ENCODE measurements at places on chromosomes 12 and 14.
A peak's percentile ranks its signal among the peaks of the same experiment; 100 is the strongest.

DNA sequence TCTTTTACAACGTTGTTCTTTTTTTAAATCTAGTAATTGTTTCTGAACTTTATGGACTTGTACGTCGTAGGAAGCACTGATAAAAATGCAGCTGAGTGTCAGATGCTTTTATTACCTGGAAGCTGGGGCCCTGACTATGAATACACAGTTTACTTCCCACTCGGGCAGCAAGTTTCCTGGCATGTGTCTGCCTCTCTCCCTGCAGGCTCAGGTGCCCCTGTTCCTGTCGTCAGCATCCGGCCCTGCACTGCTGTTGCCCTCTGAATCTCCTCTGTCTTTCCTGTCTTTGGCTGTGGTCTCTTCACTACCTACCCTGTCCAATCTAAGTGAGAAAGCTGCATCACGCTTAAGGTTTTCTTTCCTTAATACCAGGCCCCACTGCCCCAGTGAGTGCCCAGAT lies 75.8 kb downstream of the PELI2 start:
- no peak for DNase-seq

DNA sequence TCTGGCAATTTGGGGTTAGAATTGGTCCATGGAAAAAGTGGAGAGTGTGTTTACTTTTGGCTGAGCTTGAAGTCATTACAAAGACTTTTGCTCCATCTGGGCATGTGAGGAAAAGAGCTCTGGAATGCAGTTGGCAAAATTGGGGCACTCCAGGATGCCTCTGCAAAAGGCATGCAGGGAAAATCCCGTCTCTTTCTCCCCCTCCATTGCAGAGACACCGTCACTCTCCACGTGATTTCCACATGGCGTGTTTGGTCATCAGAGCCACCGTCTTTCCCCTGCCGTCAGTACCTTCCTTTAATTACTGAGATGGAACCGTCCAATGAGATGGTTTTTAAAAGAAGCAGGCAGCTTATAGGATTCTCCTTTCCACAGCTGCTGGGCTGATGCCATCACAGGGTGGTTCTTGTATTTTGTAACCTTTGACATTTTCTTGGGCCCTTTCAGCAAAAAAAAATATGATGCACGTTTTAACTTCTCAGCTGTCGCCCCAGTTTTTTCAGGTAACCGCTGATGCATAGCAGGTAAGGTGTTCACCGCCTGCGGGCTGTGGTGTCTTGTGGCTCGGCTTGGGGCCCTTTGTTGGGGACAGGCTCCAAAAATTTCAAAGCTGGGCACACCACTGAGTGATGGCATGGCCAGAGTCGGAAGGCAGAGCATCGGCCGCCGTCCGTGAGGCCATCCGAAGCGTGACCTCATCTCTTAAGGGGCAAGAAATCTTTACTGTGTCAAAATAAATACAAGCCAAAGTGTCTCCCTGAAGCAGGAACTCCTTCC lies 68.4 kb downstream of the CACNA1C start:
- DNase-seq = peak; percentile 66

- DNase-seq = no peak
These were observed 822 bp upstream of the POU6F1 start for GRCh38 chr12:51218607-51219161.

DNA sequence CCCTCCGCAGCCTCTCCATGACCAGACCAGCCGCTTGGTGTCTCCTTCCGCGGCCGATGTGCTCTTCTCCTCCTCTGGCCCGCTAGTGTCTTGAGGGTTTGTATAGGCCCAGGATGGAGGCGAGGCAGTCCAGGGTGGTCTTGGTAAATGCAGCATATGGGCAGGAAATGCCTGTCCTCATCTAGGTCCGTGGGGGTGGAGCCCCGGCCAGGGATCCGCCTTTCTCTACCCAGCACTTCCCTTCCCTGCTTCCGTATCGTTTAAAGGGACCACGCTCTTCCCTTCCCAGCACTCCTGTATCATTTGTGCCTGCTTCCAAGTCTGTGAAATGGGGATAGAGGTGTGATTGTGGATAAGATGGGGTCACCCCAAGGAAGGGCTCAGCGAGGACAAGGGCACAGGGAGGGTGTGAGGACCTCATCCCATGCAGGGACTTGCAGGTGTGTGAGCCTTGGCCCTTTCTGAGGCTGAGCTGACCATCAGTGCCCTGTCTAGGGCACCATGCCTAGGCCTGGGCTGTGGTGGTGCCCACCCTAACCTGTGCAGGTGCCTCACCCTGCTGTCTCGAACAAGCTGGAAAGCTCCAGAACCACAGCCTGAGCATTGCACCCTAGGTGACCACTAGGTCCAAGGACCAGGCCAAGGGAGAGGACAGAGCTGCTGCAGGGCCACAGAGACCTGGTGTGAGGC lies 326.8 kb upstream of the RTL1 start:
- peak; percentile 58 for DNase-seq

DNA sequence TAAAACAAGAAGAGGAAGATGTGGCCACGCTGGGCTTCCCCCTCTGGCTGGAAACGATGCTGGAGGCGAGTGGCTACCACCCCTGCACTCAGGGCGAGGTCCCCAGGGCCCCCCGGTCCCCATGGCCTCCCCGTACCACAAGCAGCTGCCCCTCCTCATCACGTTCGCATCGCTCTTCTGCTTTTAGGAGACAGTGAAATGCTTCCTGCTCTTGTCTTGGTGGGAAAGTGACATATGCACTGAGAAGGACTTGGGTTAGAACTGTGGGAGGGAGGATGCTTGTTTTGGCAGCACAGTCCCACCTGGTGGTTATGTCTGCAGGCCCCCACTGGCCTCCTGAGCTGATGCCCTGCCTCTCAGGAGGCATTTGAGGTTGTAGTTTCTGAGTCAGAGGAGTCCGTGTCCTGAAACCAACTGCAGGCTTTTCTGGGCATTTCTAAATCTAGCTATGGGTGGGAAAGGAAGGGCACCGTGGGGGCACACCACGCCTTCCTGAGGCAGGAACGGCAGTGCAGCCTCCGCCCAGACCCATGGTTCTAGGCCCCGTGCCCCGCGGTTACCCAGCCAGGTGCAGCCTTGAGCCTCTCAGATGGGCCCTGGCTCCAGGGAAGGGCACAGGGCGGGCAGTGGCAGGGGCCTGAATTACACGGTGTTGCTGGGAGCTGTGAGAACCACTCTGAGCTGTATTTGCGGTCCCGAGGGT lies 139.3 kb downstream of the ADGRD1 start:
- DNase-seq = peak; percentile 61

GRCh38 chr12:118063576-118064391 lies 2.8 kb upstream of the WSB2 start:
- DNase-seq = no peak

- peak; percentile 75 for DNase-seq
These were observed 13.4 kb upstream of the ALDH2 start for GRCh38 chr12:111753144-111753881.

GRCh38 chr12:116015525-116015924 lies 262.0 kb downstream of the MED13L start:
- DNase-seq = no peak

DNA sequence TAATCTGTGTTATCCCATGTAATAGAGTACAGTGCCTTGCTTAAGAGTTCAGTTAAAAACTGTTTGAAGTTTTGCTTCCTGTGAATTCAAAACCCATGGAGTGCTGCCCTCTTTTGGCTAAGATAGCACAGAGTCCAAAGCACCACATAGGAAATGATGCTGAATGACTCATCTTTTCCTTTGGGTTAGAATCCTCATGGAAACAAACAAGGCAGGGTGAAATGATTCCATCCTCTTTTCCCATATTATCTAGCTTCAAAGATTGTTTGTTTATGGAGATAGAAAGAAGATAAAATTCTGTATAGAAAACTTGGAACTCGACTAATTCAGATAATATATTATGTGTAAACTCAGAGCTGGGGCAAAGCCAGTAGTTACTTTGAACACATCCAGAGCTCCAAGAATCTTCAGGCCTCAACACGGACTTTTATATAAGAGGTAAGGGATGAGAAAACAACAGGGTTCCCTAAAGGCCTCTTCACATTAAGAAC lies 87.4 kb downstream of the OTOGL start:
- DNase-seq = peak; percentile 70

- DNase-seq = no peak
These were observed 36.3 kb upstream of the BBS10 start for GRCh38 chr12:76384560-76384959.

DNA sequence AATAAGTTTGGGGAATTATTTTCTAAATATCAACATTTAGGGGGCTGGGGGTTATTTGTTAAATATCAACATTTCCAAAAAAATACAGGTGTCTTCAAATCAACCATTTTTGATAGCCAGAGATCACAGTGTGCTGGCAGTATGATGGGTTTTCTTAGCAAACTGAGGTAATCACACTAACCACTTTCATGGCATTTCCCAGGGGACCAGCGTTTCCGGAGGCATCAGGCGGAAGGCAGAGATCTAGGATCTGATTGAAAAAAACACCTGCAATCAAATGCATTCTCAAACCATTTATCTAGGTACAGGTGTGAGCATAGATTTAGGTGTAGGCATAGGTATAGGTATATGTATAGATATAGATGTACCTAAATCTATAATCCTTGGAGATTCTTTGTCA lies 34.6 kb downstream of the GLRX5 start:
- DNase-seq = no peak

- no peak for DNase-seq
These were observed 22.0 kb upstream of the TMED10 start for GRCh38 chr14:75198291-75198933.

DNA sequence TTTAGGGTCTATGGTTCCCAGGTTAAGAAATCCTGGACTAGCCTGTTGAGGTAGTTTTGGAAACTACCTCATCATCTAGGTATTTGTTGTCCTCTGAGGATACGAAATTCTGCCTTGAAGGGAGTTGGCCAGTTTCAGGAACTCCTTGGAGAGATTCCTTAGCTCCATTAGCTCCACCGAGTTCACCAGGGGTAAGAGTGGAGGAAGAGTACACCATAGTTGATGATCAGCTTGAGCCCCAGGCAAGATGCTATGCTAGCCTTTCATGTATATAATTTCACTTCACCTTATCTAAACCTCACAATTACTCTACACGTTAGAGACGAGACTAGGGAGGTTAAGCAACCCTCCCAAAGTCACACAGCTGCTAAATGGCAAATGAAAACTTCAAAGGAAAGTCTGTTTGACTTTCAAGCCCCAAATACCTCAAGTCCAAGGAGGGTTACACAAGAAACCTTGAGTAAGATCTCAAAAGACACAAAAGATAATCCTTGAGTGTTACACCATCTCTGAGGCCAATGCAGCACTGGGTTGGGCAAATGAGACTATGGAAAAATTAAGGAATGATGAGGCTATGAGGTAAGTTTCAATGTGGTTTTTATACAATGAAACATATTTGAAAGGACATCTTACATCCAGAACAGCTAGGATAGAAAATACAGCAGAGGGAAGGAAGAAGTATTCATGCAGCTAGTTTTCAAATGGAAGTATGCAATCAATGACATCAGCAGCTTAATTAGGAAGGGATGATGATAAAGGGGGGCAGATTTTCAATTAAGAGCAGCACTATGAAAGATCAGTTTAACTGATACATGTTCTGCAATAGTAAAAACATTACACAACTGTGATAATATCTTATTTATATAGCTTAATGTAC lies 97.2 kb upstream of the KRAS start:
- DNase-seq = no peak

DNA sequence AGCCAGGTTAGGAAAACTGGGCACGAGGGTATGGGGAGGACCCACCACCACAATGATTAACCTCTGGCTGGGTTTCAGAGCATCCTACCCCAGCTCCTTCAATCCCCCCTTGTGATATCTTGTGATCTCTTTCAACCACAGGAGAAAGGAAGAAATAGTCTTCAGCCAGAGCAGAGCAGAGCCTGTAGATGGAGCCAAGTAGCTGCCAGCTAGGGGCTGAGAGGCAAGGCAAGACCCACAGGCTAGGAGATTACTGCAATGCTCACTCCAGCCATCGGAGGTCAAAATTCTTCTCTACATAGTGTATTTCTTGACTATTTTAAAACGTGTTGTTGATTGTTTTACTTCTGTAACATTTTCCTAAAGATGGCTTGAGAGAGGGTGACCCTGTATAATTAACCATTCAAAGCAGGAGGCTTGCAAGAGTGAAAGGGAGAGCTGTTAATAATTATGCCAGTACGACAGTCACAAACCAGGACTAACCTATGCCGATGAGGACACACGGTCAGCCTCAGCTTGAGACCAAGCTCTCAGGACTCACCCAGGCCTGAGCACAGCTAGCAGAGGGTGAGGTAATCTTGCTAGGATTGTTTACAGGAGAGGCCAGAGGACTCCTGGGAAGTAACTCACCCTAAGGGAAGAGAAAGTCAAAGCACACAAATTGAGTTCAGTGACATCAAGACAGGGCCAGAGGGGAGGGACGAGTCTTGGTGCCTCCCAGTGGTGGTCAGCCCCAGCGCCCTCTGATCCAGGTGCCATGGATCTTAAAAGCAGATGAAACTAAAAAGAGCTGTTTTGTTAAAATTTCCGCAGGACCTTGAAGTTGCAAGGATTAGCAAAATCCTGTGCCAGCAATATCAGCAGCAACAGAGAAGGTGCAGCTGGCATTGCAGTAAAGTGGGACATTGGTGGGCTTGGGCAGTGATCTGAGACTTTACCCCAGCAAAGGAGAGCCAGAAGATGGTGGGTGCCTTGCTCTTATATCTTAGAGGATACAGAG lies 29.8 kb upstream of the CDKN3 start:
- DNase-seq = no peak

- no peak for DNase-seq
These were observed 51.5 kb downstream of the TSPAN9 start for GRCh38 chr12:3128498-3129293.

GRCh38 chr14:29650554-29651269 lies 276.9 kb downstream of the PRKD1 start:
- no peak for DNase-seq

- no peak for DNase-seq
These were observed 2.0 kb downstream of the EMC9 start for GRCh38 chr14:24139272-24139934.

- no peak for DNase-seq
These were observed 102.8 kb downstream of the SLC16A7 start for GRCh38 chr12:59698600-59698999.

GRCh38 chr12:106064721-106065021 lies 74.1 kb downstream of the NUAK1 start:
- no peak for DNase-seq

DNA sequence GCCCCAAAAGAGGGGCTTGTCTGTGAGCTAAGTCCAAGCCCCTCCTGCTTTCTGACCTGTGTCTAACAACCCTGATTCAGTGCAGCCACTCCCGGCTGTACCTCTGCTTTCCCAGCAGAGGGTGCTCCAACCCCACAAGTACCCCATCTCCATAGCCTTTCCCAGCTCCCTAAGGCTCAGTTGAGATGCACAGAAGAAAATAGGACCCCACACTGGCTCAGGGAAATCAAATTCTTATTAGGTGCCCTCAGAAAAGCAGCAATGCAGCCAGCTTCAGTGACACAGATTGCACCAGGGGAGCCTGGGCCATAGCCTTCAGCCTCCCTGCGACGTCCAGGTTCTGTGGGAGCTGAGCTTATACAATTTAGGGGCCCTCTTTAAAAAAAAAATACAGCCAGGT lies 49.9 kb downstream of the LRRC74A start:
- no peak for DNase-seq

DNA sequence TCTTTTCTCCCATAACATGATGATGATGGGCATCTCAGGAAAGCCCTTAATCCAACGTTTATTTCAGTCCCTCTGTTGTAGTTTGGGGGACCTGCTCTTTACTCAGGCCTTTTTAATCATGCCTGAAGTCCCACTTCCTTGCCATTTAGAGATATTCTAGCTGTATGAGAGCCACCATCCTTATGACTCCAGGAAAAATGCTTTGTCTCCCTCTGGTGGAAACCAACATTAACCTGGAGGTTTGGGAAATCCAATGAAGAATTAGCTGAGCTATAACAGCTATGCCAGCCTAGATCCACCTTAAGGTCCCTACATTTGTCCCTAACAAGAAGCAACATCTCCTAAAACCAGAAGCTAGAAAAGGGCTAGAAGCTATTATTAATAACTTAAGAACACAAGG lies 1399.1 kb downstream of the LRFN5 start:
- DNase-seq = no peak

Measured in tibial artery (tissue), 4 donors.